Subcutaneous adipose tissue (tissue), 4 donors: ENCODE measurements at places on chromosomes 7 and 10. TPM values are rescaled to one million over a fixed set of nuclear protein-coding genes. Genes with fewer than 3 reads are reported as not detected.

Gene CPVL
- 105 TPM for total RNA-seq

Gene WEE2
- not detected for total RNA-seq

Gene CREB5
- 25.3 TPM for total RNA-seq

Gene ELOVL3
- 1.3 TPM for total RNA-seq

Gene AQP1
- 157 TPM for total RNA-seq

Gene FEZF1
- not detected for total RNA-seq

Gene MINPP1
- 24.6 TPM for total RNA-seq

Gene TMEM72
- total RNA-seq = not detected

Gene SPDYE11
- not detected for total RNA-seq

Gene RSPH10B2
- total RNA-seq = not detected

Gene EEPD1
- 57.3 TPM for total RNA-seq

Gene BLNK
- 12.6 TPM for total RNA-seq

Gene GATA3
- 0.68 TPM for total RNA-seq

Gene SPDYE9
- total RNA-seq = not detected

Gene SPDYE6
- total RNA-seq = not detected

Gene FFAR4
- total RNA-seq = 1.7 TPM

Gene DHX32
- 22.2 TPM for total RNA-seq

Gene LRIT1
- not detected for total RNA-seq

Gene CALML3
- not detected for total RNA-seq

Gene MACC1
- total RNA-seq = 0.44 TPM

Gene ADRA2A
- total RNA-seq = 61.3 TPM

Gene TMEM213
- total RNA-seq = not detected

Gene OPALIN
- not detected for total RNA-seq

Gene RNF32
- total RNA-seq = 2.0 TPM

Gene TBRG4
- 38.3 TPM for total RNA-seq

Gene SEMA3A
- 25.0 TPM for total RNA-seq

Gene ASB10
- total RNA-seq = not detected

Gene LRGUK
- 1.1 TPM for total RNA-seq

Gene TUBB8
- total RNA-seq = not detected

Gene PDE1C
- 2.9 TPM for total RNA-seq

Gene ARHGEF35
- 2.8 TPM for total RNA-seq
